ENCODE measurements at places on chromosomes 7 and 10.

DNA sequence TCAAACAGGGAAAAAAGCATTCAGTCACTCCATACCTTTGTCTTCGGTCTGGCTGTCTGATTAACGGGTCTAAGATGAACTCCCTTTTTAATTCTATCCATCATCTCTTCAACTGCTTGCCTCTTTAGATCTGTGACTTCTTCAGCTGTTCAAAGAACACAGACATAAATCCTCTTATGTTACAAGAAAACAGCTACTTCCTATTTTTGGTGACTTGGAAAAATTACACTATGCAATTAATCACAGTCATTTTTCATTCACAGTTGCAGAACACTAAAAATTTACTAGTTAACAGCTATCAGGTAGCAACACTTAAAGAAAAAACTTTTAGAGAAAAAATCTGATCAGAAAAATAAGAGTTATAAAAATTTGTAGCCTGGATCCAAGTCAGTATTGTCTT is 66.0 kb downstream of the ENO4 start:
- DNase-seq, result no peak

DNA sequence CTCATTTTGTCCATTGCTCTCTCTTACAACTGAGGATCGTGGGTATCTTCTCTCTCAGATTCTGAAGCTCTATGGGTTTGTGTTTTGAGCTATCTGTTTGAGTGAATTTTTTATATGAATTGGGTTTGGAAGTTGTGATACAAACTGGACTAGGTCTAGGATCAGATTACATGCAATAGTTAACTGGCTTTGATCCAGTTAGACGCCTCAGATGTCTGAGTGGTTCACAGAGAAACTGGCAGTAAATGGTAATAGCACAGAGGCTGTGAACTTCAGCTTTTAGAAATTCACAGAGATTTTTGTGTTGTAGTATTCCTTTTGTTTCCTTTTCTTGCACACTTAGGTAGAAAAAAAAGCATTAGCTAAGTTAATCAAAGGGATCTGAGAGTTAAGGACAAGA is 12.7 kb upstream of the DNMBP start:
- DNase-seq, result no peak

- no peak for DNase-seq
These were observed 28.3 kb upstream of the ELMO1 start for GRCh38 chr7:37476881-37477450.

GRCh38 chr10:4653160-4653559 is 172.8 kb upstream of the AKR1E2 start:
- no peak for DNase-seq
